Stimulated activated CD4-positive, alpha-beta T cell treated with anti-CD3 and anti-CD28 coated beads, TNF-alpha, amount 100 ng/mL, for 1 hour (primary cell): ENCODE measurements at places on chromosomes 1 and 21.

DNA sequence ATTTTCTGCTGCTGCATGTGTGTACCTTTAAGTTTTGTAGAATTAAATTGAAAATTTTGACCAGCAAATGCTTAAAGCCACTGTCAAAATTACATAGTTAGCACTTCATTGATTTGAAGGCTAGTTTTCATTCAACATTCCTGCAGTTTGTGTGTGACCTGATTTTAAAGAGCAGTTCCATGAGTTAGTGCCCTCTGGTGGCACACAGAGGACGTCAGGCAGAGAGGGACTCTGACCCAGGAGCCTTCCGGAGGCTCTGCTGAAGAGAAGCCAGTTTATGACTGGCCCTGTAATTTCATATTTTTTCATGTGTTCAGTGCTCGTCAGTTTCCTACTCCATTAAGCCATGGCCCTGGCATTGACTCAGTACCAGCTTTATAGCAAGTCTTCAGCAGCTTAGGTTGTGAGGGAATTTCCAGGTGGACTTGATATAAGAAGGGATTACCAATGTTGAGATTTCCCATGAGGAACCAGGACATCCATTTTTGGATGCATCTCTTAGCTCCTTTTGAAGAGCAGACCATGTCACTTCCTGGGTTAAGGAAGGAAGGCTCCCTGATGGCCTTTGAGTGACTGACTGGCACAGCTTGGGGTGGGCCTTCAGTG, 104.7 kb downstream of the CAMTA1 start:
- no peak for DNase-seq

GRCh38 chr1:108041360-108042142, 76.6 kb upstream of the VAV3 start:
- DNase-seq, result no peak

DNA sequence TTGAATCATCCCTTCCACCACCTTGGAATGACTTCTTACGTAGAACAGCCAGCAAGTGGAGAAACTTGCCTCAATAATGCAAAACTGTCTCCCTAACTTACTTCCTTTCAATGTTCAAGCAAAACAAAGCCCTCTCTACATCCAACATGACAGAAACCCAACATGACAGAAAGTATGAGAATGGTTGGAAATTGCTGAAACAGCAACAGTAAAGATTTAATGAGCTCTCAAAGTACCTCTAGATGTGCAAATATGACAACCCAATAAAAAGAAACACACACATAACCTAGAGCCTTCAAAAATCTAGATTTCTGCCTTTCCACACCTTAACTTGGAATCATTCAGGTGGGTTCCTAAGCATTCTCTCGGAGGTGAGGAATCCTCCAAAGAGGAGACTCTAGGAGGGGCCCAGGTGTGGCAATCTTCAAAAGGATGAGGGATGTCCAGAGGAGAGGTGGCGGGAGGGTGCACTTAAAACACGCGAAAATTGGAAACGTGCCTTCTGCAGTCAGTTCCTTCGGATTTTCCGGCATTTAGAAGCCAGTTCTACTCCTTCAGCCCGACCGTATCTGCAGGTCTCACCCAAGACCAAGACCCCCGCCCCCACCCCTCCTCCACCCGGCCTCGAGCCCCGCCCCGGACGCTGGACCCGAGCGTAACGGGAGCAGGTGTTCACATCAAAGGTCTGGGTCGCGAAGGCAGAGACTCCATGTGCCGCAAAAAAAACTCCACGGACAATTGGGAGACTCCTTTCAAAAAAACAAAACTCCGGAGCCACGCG, 996 bp upstream of the MGST3 start:
- no peak for DNase-seq

DNA sequence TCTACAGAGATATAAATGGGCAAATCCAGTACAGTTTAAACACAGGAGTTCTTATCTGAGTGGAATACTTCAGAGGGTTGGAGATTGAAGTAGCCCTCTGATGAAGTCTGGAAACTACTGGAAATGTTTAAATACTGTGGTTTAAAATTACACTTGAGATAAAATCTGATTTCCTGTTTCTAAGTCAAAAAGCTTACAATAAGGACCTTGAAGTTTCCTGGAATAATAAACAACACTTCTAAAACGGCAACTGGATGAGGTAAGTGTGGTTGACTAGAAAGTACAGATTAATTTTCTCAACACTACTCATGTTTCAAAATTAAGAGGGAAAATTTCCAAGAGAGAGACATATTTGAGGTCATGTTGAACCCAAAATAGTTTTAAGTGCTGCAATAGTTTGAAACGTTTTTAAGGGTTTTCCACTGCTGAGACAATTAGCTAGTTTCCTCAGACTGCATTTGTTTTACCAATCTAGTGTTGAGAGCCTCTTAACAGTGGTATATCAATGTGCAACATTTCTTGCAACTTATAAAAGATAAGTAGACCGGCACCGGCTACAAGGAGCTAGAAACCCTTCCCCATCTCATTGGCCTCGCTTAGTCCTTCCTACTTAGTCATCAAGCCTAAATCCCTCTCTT, 27.4 kb downstream of the KCNA3 start:
- DNase-seq, result no peak

DNA sequence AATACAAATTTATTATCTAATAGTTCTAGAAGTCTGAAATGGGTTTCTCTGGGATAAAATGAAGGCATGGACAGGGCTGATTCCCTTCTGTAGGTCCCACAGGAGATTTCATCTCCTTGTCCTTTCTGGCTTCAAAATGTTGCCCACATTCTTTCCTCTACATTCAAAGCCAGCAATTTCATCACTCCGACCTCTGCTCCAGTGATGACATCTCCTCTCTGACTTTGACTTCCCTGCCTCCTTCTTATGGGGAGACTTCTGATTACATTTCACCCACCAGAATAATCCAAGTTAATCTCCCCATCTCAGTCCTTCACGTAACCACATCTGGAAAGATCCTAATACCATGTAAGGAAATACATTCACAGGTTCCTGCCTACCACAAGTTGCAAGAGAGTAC, 358.0 kb upstream of the C1orf87 start:
- DNase-seq, result no peak

GRCh38 chr1:231359113-231359512, 21.0 kb downstream of the SPRTN start:
- DNase-seq, result no peak

GRCh38 chr1:143698016-143698415, 273.8 kb downstream of the FAM72C start:
- no peak for DNase-seq

GRCh38 chr1:158147401-158147800, 33.3 kb upstream of the CD1D start:
- no peak for DNase-seq

- DNase-seq, result no peak
These were observed 222.3 kb downstream of the TPR start for GRCh38 chr1:186152620-186153239.

GRCh38 chr1:234838182-234838581, 228.2 kb upstream of the IRF2BP2 start:
- no peak for DNase-seq
